ENCODE measurements at places on chromosomes 11 and 22. TPM values are rescaled to one million over a fixed set of nuclear protein-coding genes. Genes with fewer than 3 reads are reported as not detected.
A peak's percentile ranks its signal among the peaks of the same experiment; 100 is the strongest.

The SPDYC gene
- total RNA-seq: not detected

DNA sequence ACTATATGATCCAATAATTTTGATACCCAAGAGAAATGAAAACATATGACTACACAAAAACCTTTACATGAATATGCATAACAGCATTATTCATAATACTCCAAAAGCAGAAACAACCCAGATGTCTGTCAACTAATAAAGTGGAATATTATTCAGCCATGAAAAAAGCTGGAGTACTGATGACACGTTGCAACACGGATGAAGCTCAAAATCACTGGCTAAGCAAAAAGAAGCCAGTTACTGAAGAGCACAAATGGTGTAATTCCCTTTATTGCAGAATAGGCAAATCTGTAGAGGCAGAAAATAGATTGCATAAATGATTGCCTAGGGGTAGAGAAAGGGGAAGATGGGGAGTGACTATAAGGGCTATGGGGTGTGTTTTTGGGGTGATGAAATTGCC lies 117.6 kb upstream of the FGF3 start:
- no peak for DNase-seq

DNA sequence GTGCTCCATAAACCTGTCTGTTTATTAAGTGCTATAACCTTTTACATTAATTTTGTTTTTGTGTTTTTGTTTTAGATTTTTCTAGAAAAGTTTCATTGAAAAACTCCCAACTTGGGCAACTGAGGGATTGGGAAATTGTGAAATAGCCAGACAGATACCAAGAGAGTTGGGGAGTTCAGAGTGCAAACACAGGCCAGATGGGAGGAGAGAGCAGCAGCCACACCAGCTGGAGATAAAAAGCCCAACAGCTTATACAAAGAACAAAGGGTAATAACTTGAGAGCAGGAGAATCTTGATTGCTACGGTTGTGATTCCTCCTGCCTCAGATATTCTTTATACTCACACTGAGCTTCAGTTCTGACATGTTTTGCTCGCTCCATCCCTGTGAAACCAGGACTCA lies 1642.2 kb downstream of the LRRC4C start:
- DNase-seq: peak; percentile 30

- peak; percentile 54 for DNase-seq
Measured at GRCh38 chr22:26416670-26417276, 12.3 kb upstream of the ASPHD2 start.

The ART1 gene
- total RNA-seq: not detected

- DNase-seq: no peak
Measured at GRCh38 chr22:24128631-24129262, 52.5 kb upstream of the SUSD2 start.

The OR10A2 gene
- total RNA-seq: not detected

DNA sequence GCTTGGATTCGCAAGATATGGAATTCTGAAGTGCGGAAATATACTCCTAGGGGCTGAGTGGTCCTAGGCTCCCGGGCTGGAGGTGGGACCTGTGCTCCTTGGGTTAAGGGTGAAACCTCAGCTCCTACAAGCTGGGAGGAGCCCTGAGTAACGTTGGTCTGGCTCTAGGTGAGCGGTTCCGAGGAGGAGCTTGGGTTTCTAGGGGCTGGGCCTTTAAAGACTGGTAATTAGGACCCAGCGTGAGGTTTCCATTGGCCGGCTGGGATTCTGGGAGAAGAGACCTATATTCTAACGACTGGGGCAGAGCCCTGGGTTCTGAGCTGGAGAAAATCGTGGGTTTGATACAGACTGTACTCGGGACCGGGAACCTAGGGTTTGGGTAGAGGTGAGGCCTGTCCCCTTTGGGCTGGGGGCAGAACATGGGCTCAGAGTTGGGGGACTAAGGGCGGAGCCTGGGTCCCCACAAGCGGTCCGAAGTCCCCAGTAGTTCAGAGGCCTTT lies 882 bp upstream of the MAP4K2 start:
- DNase-seq: no peak

The CD82 gene
- total RNA-seq: 38.7 TPM

DNA sequence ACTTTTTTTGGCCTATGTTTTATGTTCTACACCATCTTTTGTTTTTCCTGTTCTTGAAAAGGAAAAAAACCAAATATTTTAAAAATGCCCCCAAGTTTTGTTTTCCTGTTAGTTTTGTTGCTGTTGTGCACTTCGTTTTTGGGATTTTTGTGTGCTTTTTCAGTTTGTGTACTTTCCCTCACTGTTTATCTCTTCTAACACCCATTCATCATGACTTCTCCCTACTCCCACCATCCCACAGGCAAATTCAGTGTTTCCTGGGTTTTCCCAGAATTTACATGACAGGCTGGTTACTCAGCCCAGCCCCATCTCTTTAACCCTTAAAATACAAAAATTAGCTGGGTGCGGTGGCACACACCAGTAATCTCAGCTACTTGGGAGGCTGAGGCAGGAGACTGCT lies 15.6 kb downstream of the TMEM123 start:
- DNase-seq: no peak

DNA sequence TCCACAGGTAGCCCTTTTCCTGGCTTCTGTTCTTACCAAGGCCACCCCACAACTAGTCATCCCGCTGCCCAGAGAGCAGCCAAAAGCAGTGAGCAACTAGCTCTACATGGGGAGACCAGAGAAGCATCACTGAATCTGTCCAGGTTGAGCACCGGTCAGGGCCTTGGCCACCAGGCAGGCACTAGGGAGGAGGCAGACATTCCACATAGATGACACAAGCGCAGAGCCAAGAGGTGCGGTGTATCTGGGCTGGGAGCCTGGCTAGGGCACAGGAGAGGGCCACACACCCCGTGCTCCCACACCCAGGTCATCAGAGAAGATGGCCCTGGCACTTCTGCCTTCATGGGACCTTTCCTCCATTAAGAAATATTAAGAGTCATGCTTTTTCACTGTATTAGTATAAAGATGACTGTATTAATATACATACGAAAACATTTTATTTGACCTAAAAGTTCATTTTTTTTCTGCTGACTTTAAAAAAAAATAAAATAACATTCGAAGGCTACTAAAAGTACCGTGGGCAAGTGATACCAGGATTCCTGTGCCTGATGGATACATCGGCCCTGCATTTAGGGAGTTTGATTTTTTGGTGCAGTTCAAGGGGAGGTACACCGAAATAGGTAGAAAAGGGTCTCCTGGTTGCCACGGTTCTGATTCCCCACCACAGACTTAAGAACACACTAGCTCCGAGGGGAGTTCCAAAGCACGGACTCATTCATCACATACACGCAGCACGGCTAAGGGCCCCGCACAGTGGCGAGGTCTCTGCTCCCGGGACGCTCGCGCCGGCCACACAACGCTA lies 1.2 kb downstream of the DGCR2 start:
- DNase-seq: peak; percentile 76

The C11orf98 gene
- 63.7 TPM for total RNA-seq

The VPREB1 gene
- not detected for total RNA-seq

DNA sequence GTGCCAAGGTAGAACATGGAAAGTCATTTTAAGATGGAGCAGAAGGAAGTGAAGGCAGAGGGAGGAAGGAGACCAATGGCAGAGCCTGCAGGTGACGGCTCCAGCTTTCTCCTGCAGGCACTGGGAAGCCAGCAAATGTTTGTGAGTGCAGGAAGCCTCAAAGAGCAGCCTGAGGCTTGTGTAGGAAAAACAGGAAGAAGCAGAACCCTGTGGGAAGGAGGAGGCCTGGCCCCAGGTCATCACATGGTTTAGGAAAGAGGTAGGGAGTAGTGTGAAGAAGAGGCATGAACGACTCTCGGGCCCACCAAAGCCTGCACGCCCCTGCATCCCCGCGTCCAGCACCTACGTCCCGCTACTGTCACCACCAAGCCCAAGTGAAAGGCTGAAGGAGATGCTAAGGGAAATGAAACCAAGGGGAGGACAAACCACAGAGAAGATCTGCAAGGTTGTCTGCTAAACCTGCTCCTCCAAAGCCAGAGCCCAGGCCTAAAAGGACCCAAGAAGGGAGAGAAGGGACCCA lies 151.5 kb downstream of the CHST1 start:
- DNase-seq: no peak

- no peak for DNase-seq
Measured at GRCh38 chr11:47591764-47592163, 2.4 kb downstream of the C1QTNF4 start.

GRCh38 chr11:71381781-71382505 lies 66.2 kb downstream of the DHCR7 start:
- no peak for DNase-seq

The APLP2 gene
- total RNA-seq: 500 TPM

GRCh38 chr11:62646825-62647608 lies 604 bp upstream of the GANAB start:
- DNase-seq: no peak

GRCh38 chr11:134613646-134614045 lies 201.6 kb upstream of the B3GAT1 start:
- no peak for DNase-seq

The IL18 gene
- 10.3 TPM for total RNA-seq

GRCh38 chr11:108508653-108509593 lies 10.7 kb upstream of the POGLUT3 start:
- DNase-seq: no peak

The UPK2 gene
- 2.2 TPM for total RNA-seq

GRCh38 chr11:104531075-104531474 lies 367.1 kb upstream of the PDGFD start:
- no peak for DNase-seq

GRCh38 chr11:57762235-57762861 lies 746 bp downstream of the CTNND1 start:
- DNase-seq: peak; percentile 34

DNA sequence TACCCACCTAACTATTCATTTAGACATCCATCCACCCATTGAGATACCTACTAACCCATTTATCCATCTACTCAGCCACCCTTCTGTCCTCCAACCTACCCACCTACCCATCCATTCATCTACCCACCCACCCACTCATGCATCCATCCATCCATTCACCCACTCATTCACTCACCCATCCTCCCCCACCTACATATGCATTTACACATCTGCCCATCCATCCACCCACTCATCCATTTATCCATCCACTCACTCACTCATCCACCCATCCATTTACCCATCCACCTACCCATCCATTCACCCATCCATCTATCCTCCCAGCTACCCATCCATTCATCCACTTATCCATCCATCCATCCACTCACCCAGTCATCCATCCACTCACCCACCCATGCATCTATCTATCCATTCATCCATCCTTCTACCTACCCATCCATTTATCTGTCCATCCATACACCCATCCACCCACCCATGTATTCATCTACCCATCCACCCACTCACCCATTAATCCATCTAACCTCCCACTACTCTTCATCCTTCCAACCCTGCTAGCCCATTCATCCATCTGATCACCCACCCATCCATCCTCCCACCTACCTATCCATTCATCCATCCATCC lies 378.7 kb downstream of the CTTN start:
- DNase-seq: no peak

DNA sequence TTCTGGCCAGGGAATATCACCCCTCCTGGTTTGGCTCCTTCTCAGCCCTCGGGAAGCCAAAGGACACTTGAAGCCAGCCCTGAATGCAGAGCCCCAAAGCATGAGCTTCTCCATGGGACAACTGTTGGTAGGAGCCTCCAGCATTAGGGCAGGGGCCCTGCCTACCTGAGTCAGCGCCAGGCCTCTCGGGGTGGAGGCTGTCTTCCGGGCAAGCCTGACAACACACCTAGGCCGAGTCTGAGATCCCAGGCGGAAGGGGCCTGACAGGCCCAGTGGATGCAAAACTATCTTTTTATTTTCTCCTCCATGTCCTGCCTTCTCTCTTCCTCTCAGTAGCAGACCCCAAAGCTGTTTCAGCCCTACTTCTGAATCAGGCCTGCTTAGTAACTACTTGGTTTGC lies 27.6 kb downstream of the RCOR2 start:
- peak; percentile 53 for DNase-seq

The CPT1B gene
- 24.8 TPM for total RNA-seq

- DNase-seq: no peak
Measured at GRCh38 chr22:32760815-32761214, 40.7 kb upstream of the TIMP3 start.

DNA sequence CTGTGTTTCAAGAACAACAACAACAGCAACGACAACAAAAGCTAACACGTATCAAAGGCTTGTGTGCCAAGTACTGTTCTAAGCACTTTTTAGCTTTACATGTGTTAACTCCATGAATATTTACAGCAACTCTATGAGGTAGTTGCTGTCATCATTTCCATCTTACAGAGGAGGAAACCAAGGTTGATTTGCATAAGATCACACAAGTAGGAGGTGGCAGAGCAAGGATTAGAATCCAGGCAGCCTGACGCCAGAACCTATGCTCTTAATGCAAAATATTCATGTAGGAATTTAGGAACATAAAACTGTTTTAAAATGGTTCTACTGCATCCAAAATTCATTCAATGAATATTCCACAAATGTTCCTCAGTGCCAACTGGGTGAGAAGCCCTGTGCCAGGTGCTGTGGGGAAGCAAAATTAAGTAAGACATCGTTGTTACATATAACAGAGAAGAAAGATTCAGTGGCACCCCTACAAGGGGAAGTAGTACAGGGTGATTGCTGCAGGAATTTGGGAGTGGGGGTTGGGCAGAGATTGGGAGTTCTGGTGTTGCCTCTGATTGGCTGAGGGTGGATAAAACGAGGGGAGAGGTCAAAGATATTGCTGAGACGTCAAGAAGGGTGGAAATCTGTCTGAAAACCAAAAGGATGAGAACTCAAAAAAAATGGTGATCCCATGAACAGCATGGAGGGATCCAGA lies 86.1 kb upstream of the ARHGAP20 start:
- DNase-seq: no peak

GRCh38 chr11:61539006-61539405 lies 30.5 kb downstream of the LRRC10B start:
- no peak for DNase-seq

The OR52I1 gene
- total RNA-seq: not detected

DNA sequence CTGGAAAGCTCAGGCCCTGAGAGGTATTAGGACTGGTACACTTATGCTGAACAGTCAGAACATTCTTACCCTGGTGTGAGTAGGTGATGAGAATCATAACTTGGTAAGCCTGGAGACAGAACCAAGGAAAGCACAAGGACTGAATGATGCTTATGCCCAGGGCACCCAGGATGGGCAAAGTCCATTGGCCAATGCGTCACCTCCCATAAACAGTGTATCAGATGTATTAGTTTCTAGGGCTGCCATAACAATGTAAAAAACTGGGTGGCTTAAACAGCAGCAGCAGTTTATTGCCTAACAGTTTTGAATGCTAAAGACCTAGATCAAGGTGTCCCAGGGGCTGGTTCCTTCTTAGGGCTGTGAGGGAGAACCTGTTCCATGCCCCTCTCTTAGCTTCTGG lies 107.0 kb downstream of the FAR1 start:
- DNase-seq: peak; percentile 20

The CDC42BPG gene
- total RNA-seq: 8.4 TPM
